ENCODE measurements at places on chromosomes 7 and 10.

DNA sequence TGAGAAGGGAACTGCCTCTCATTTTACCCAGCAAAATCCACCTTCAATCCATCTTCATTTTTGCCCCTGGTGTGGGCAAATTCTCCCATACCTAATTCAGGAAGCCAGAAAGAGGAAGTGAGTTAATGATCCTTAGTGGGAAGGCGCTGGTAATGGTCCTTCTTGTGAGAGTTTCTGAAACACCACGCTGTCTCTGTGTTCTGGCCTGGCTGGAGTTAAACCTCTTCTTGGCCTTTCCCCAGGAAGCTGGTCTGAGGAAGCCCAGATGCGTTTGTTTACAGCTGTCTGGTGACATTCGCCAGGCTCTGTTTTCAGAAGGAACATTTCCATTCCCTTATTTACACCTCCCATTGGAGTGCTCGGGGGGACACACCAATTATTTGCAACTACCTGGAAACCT lies 24.3 kb downstream of the HTRA1 start:
- DNase-seq = no peak

DNA sequence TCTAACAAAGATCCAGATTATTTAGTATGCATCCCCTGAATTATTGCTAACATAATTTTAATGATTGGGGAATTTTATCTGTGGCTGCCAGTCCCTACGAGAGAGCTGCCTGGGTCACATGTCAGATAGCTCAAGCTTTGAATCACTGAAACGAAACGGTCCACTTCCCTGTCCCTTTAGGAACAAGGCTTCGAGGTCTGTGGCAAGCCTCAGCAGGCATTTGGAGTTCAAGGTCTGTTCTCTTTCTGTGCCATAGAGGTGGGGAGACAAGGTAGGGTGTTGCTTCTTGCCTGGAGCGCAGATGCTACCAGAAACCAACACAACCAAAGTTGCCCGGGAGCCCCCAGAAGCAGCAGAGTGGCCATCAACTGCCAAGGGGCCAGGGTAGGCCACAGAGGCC lies 13.9 kb upstream of the SH2D4B start:
- no peak for DNase-seq

- DNase-seq = no peak
Measured at GRCh38 chr7:12028508-12028907, 182.6 kb upstream of the TMEM106B start.

GRCh38 chr10:94878649-94879048 lies 59.8 kb upstream of the CYP2C9 start:
- no peak for DNase-seq

- DNase-seq = no peak
Measured at GRCh38 chr10:103100620-103101019, 92.5 kb downstream of the NT5C2 start.

- DNase-seq = no peak
Measured at GRCh38 chr10:104332243-104333031, 5.8 kb downstream of the ITPRIP start.

GRCh38 chr10:103225939-103226338 lies 19.7 kb upstream of the RPEL1 start:
- DNase-seq = no peak

DNA sequence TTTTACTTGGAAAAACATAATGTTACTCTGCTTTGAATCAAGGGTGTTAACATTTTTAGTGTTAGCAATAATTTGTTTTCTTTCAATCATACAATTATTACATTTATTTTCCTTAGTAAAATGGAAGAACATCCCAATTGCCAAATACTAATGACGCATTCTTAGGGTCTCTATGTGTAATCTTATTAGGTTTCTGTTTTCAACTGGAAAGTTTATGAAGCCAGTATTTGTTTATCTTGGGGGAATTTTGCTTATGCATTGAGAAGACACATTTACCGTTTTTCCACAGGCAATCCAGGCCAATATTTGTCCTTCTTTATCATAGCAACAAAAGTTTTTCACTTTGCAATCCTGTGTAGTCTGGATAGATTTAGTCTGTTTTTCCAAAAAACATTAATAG lies 134.5 kb downstream of the CPED1 start:
- DNase-seq = no peak

DNA sequence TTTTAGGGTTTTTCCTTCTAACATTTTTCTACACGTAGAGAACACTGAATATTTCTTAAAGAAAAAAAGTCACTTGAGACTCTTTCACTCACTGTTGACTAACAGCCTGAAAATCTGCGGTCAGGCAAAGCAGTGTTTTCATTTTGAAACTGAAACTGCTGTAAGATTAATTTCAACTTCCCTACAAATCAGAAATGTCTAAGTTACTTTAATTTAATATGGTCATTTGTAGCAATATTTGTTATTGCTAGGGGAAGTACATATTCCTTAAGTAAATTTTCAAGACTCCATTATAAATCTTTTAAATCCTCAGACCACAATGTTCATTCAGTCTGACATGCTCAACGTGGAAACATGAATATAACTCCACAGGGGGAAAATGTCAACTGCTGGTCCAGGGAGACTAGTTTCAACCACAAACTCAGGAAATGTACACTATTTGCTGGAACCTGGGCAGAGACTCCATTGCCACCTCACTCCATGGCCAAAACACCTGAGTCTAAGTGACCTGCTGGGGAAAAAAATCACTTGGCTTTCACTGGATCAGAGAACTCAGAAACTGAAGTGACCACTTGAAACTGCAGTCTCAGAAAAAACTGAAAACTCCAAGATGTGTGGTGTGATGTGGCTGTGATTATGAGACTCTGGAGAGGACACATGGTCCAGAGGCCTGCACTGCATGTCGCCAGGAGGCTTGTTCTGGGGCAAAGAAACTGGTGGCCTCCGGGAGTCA lies 161.2 kb downstream of the TAX1BP1 start:
- DNase-seq = no peak

DNA sequence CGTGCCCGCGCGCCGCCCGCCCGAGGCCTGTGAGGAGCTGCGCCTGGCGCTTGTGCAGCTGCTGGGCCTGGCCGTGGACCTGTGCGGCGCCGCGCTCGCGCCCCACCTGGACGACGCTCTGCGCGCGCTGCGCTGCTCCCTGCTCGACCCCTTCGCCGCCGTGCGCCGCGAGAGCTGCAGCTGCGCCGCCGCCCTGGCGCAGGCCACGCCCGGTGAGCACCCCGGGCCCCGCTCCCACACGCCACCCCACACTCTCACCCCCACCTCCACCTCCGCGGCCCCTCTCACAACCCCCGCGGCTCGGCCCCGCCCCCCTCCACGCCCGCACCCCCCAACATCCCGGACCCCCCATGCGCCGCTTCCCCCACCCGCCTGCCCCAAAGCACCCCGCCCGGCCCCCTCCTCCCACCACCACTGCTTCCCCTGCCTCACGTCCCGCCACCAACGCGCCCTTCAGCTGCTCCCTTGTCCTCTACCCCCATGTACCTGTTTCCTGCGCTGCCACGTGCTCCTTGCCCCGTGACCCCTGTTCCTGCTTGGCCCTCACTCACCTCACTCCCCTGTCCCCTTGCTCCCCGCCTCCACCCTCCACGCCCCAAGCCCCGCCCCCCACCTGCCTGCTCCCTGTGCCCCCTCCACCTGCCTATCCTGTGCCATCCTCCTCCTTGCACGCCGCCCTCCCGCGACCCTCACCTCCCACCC lies at the start of gene PRKAR1B:
PRKAR1B (minus strand) TSS at position 178 of the 702 bp plus-strand sequence. CDS start 15,776 bp downstream, outside the sequence.
- no peak for DNase-seq

DNA sequence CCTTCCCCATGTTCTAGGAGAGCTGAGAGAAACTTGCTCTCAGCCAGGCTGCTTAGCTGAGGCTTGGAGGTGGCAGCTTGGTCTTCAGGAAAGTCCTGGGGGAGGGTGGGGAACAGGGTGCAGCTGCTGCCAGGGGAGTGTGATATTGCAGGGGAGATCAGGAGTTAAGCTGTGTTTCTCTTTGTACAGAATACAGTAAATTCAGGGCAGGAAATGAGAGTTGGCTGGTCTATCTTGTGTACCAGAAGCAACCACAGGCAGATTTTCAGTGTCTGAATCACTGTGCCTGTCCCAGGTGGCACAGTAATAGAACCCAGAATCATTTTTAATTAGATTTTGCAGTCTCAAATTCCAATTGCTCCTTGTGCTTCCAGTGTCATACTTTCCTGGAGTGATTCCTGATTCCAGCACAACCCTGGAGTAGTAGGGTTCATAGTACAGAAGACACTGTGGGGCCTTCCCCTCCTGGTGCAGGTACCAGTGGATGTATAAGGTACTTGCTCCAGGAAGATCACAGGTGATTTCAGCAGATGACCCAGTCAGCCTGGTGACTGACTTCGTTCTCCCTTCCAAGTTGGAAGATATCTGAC lies 94.0 kb upstream of the TARP start:
- DNase-seq = no peak

DNA sequence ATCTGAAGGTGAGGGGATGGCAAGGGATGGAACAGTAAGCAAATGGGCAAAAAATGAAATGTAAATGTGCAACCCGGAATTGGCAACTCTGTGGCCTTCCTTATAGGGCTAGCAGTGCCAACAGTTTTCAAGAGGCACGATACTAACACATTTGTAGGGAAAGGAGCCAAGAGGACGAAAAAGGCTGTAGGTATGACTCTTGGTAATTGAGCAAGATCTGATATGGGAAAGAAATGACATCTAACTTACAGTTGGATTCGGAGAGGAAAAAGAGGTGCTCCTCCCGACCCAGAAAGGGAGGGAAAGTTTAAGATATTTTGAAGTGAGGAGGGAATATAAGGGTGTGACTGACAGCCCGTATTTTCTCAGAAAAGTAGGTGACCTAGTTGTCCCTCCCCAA lies 2.1 kb upstream of the CREM start:
- no peak for DNase-seq

DNA sequence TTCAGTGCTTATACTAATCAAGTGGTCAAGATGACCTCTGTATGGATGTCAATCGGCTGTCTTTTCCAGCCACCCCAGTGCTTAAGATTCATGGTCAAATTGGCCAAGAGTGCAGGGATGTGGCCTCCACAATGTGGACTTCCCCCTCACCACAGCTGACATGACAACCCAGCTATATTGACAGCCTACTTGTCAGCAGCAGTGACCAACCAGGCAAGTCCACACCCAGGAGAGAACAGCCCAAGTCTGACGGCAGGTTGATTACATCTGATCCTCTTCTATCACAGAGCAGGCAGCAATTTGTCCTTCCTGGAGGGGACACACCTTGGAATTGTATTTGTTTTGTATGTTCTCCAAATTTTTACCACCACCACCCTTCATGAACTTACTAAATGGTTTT lies 8.2 kb upstream of the ERVW-1 start:
- no peak for DNase-seq

DNA sequence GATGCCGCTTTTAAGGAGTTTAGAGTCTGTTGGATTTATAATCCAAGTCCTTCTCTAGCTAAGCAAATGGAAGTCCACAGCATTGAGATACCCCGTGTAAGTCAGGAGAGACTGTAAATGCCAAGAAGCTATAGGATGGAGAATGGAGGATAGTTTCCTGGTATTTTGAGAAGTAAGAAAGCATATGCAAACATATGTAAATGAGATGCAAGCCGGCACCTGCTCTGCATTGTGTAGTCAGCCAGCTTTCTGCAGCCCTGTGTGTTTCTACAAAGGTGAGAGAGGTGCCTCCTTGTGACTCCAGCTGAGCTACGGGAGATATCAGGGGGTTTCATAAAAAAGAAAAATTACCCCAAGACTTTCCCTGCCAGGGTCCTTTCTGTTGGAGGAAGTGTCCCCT lies 176.3 kb downstream of the RPS24 start:
- DNase-seq = no peak

DNA sequence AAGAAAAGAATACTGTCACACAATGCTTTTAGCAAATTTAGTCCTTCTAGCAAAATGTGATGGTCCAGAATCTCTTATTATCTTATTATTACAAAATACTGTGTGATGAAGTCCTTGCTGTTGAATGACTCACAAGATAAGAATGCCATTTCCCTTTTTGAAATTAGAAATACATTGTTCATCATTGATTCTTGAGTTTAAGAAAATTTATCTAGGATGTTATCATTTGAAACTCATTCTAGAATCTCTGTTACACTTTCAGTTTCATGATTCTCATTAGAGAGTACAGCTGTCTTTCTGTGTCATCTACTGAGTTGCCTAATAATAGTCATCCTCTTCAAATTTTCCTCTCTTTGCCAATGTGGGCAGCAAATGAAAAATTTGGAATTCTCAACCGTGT lies 9.6 kb downstream of the ZKSCAN5 start:
- DNase-seq = no peak

- peak; percentile 55 for DNase-seq
Measured at GRCh38 chr10:89391907-89392756, at the start of gene IFIT1. TSS of gene IFIT1 (plus strand) at chr10:89392623. CDS start at chr10:89392713, 90 bp downstream.

GRCh38 chr7:43309706-43310022 lies 197.2 kb downstream of the HECW1 start:
- no peak for DNase-seq

- no peak for DNase-seq
Measured at GRCh38 chr7:98802088-98802780, 67.6 kb downstream of the TMEM130 start.

DNA sequence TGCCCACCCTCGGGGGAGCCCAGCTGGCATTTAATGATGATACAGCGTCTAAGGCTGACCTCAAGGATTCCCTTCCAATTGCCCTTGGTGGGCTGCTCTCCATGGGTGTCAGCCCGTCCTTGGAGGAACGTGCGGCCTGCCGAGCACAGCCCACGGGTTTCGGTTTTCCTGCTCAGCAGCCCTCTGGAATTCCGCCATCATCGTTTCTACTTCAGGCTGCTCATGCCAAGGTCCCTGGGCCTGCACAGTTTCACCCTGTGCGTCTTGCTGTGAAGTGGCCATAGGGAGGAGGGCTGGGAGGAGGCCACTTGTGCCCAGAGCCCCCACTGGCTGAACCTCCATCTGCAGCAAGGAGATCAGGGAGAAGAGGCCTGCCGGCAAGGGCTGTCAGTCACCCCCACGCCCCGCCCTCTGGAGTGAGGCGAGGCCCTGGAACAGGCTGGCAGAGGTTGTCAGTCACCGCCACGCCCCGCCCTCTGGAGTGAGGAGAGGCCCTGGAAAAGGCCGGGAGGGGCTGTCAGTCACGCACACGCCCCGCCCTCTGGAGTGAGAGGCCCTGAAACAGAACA lies 82.8 kb downstream of the CHST15 start:
- no peak for DNase-seq

GRCh38 chr7:137606061-137606674 lies 240.6 kb downstream of the DGKI start:
- DNase-seq = no peak

- no peak for DNase-seq
Measured at GRCh38 chr10:17229717-17229966, 1.6 kb downstream of the VIM start.

- DNase-seq = no peak
Measured at GRCh38 chr10:27474741-27475140, 29.4 kb upstream of the RAB18 start.

Data from T-helper 22 cell (primary cell).